Heart left ventricle (tissue), 16 donors: ENCODE measurements at places on chromosomes 5 and 9. TPM values are rescaled to one million over a fixed set of nuclear protein-coding genes. Genes with fewer than 3 reads are reported as not detected.

DNA sequence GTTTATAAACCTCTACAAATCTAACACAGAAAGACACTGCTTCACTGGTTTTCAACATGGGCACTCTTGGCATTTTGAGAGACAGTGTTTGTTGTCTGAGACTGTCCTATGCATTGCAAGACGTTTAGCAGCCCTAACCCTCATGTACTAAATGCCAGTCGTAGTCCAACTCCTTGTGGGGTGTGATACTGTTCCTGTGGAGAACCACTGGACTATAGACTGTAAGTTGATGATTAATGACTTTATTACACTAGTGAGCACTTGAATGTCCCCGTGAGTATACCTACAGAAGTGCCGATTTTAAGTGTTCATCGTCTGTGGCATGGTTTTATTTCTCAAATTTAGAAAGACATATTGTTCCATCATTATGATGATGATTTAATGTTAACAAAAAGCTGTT lies 46.2 kb downstream of the RECK start:
- DNase-seq = no peak

GRCh38 chr9:130616451-130616850 lies 37.1 kb downstream of the FUBP3 start:
- DNase-seq = no peak

DNA sequence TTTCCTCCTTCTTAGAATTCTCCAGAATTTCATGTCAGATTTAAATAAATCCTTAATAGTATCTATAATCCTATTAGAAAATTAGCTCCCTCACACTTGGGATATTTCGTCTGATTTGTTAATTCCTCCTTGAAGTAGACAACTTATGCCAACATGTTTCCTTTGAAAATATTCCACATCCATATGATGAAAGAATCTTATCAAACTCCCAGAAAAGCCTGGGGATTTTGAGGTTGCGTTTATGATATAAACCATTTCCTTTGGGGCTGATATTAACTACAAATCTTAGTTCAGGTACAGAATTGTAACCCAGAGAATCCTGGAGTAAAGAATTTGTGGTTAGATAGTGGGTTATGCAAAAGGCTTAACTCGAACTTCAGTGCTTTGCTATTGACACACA lies 2373.8 kb upstream of the ACO1 start:
- no peak for DNase-seq

DNA sequence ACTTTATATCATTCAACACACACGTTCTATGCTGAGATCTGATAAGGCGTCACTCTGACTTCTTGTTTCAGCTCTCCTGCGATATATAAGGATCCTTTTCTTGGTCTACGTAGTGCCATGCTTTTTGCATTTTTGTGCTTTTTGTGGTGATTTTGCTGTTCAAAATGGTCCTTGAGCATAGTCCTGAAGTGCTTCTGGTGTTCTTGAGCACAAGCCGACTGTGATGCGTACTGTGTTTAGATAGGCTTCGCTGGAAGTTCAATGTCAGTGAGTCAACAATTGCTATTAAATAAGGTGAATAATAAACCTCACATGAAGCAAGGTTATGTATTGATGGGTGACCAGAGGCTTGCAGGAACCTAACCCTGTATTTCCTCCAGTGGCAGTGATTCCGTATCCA lies 46.8 kb downstream of the ACO1 start:
- no peak for DNase-seq

DNA sequence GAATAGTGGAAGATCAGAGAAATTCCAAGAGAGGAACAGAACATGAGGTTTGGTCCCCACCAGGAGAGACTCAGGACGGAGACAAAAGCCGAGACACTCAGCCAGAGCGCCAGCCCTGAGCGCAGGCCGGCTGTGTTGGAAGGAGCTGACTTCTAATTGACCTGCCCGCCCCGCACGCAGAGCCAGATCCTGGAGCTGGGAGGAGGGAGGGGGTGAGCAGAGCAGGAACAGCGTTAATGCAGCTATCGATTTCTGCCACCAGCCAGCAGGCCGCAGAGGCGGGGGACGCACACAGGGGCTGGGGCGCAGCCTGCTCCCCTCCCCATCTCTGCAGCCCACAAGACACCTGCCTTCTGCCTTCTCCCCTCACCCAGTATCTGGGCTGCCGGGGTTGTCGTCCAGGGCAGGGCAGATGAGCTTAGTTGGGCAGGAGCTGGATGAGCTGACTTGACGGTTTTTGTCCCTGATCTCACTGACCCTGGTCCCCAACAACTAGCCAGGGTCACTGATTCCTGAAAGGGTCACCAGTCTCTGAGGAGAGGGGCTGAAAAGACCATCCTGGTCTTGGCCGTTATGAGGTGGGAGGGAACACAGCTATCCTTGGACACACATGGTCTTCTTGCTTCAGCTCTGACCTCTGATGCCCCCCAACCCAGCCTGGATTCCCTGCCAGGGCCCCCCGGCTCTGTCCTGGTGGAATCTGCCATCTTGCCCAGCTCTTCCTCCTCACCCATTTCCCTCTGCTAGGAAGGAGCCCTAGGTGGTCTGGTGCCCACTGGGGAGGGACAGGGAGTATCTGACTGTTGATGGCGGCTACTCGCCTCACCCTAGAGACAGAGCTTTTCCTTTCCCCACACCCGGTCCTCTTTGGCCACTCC lies 29.8 kb downstream of the CXXC5 start:
- no peak for DNase-seq

DNA sequence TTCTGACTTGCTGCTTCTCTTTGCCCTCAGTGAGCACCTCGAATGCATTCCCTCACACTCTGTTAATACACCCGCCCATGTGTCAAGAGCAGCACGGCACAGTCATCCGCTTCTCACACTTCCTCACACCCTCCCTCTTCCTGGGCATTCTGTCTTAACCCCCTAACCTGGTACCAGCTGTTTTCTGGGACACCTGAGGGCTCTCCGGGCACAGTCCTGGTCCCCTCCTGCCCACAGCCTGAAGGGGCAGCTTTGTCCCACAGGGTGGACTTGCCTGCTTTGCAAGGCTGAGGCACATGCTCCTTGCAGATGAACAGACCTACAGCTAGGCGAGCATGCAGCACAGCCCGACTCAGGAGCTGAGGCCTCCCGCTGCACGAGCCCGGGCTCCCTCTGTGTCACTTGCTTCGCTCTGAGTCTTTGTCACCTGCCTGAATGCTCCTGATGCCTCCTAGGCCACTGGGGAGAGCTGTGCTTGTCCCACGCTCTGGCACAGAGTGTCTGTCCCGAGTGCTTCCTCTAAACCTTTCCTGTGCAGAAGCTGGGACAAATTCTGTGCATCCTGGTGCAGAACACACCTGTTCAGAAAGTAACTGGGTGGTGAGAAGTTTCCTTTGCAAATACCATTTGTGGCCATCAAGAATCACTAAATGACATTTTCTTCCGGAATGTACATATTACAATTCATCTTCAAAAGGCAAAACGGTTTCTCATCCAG lies 47.8 kb downstream of the AHRR start:
- DNase-seq = no peak

CYFIP2 gene
- 39.1 TPM for total RNA-seq
